ENCODE measurements at places on chromosomes 6 and 20.

- no peak for DNase-seq
These were observed 31.9 kb upstream of the SIRPA start for GRCh38 chr20:1863296-1863695.

- no peak for DNase-seq
These were observed 146.1 kb downstream of the EDN1 start for GRCh38 chr6:12436224-12436623.

GRCh38 chr6:158808941-158809678, 10.1 kb downstream of the EZR start:
- peak; percentile 24 for DNase-seq

GRCh38 chr6:129312880-129313279, 397.1 kb downstream of the ARHGAP18 start:
- DNase-seq = no peak

- DNase-seq = no peak
These were observed 108.5 kb upstream of the KCNK16 start for GRCh38 chr6:39430871-39431523.

DNA sequence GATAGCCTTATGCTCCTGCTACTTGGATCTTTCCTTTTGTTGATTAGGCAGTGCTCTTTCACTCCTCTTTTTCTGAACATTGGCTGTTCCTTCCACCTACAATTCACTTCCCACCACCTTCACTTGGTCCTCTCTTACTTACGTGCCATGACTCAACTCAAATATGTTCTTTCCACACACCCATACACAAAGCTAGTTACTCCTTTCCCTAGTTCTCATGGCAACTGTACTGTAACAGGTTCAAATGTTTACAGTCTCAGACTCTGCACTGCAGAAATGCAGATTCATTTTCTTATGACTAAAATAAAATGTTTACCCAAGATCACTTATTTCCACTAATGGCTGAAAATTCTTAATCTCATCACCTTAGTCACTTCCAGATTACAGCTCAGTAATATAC, 174.0 kb upstream of the TSHZ2 start:
- no peak for DNase-seq

GRCh38 chr6:130500693-130501092, 134.9 kb downstream of the TMEM200A start:
- DNase-seq = no peak

DNA sequence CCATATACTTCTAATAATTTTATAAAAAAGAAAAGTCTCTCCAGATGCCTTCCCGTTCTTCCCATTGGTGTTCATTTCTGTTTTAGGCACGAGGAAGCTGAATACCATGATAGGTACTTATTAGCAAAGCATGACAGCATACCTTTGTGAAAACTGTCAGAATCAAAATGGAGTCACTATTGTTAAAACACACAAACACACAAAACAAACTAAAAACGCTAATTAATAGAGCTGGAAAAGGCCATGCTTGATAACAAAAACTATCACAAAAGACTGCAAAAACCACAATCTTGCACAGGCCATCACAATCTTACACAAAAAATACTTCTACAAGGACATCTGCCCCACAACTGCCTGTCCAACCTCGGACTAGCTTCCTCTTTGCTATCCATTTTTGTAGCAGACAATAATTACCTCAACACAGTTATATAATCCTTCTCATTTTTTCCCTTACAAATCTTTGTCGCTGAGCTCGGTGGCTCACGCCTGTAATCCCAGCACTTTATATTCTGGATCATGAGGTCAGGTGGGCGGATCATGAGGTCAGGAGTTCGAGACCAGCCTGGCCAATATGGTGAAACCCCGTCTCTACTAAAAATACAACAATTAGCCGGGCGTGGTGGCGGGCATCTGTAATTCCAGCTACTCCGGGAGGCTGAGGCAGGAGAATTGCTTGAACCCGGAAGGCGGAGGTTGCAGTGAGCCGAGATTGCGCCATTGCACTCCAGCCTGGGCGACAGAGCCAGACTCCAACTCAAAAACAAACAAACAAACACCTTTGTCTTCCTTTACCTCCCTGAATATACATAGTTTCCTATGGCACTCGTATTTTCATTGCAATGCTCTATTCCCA, 3.2 kb upstream of the ABT1 start:
- DNase-seq = no peak

GRCh38 chr6:40779409-40779808, 192.2 kb upstream of the LRFN2 start:
- DNase-seq = no peak

GRCh38 chr20:33291830-33292355, 8.9 kb downstream of the BPIFB1 start:
- DNase-seq = peak; percentile 86

DNA sequence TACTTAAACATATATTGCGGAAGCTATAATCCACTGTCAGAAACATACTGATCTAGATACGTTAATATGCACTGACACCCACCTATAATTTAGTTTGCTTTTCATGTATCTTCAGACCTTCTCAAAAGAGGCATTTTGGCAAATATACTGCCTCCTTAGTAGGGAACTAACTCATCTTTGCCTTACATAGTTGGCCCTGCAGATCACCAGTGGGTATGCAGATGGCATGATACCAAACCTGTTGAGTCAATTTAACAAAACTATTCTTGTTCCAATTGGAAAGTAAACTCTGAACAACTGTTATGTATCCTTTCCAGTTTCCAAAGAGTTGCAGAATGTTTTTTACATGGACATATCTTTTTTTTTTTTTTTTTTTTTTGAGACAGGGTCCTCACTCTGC, 35.6 kb upstream of the TBC1D20 start:
- DNase-seq = no peak

DNA sequence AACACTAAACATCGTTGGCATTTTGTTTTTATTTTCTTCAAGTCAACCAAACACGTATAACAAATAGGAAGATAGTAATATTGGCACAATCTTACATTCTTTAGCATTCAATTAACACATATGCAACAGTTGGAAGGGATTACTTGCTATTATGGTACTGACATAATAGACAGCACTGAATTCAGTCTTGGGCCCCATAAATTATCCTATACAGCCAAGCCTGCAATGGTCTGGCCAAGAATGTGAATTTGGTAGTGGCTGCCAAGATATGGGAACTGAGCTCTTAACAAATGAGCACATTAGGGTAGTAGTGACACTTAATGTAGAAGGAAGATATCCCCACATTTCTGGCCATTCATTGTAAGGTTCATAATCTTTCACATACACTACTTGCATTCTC, 44.8 kb upstream of the ARHGAP18 start:
- no peak for DNase-seq

- DNase-seq = no peak
These were observed 247.9 kb upstream of the BMP2 start for GRCh38 chr20:6519556-6519955.

GRCh38 chr20:35568645-35569044, 26.8 kb downstream of the ERGIC3 start:
- no peak for DNase-seq

GRCh38 chr6:78875505-78875904, 8.2 kb downstream of the IRAK1BP1 start:
- DNase-seq = no peak

DNA sequence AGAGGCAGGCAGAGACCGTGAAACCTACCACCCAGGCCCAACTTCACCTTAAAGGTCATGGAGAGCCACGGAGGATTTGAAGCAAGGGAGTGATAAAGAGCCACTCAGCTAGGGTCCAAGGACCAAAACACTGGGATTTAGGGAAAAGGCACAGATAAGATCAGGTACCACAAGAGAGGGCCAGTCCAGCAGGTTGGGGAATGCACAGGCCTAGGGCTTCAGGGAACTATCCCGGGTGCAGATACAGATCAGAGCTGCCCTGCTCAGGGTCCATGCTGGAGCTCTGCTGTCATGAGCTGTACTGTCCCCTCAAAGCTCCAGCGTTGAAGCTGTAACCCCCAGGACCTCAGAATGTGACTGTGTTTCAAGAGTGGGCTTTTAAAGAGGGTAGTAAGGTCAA, 16.9 kb downstream of the SLC22A23 start:
- no peak for DNase-seq

- peak; percentile 57 for DNase-seq
These were observed 951 bp downstream of the FOXP4 start for GRCh38 chr6:41546866-41547798.

GRCh38 chr20:58429303-58429702, 40.3 kb downstream of the VAPB start:
- DNase-seq = no peak

DNA sequence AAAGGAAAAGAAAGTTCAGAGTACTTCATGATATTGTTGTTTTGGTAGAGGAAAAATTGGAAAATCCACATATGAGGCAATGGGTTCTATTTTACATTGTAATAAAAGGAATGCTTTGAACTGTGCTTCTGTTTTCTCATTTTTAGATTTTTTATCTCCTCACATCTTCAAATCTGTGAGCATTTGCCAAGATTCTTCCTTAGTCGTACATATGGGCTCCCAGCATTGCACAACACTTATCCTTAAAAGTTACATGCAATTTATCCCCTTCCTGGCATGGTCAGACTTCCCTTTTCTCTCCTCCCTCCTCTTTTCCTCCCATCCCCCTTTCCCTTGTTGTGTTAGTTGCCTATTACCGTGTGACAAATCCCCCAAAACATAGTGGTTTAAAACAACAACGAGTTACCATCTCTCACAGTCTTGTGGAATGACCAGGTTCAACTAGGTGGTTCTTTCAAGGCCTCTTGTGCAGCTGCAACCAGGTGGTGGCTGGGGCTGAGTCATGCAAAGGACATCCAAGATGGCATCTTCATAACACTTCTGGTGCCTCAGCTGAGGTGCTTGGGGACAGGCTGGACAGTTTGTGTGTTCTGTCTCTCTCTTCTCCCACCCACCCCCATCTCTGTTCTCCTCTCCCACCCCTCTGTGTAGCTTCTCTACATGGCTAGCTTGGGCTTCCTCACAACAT, 68.7 kb downstream of the TXNDC5 start:
- no peak for DNase-seq

DNA sequence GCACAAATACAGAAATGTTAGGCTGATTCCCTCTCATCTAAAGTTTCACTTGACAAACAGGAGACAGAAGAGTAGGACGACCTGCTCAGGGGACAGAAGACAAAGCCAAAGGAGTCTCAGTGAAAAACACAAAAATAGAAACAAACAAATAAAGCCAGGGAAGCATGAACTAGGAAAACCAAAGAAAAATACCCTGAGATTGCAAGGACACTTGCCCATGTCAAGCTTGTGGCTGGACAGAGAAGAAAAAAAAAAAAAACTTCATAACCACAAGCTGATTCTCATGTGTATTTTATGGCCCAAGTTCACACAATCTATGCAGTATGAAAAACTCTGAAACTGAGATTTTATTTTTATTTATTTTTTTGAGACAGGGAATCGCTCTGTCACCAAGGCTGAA, 85.6 kb upstream of the BEND6 start:
- DNase-seq = no peak

GRCh38 chr6:108592371-108593337, 31.9 kb downstream of the FOXO3 start:
- peak; percentile 61 for DNase-seq

- DNase-seq = no peak
These were observed 229.5 kb upstream of the FOXQ1 start for GRCh38 chr6:1082285-1082935.
